Stimulated activated CD4-positive, alpha-beta T cell treated with anti-CD3 and anti-CD28 coated beads, Interleukin-2, amount 100 ng/mL, for 4 hours (primary cell): ENCODE measurements at places on chromosomes 4 and X.

GRCh38 chrX:87489071-87489470 is 28.5 kb upstream of the KLHL4 start:
- no peak for DNase-seq

GRCh38 chr4:163404580-163404979 is 60.9 kb downstream of the NPY5R start:
- DNase-seq = no peak

GRCh38 chrX:68345025-68345424 is 88.3 kb downstream of the OPHN1 start:
- DNase-seq = no peak

- no peak for DNase-seq
Measured at GRCh38 chrX:54633641-54634040, 103.6 kb downstream of the GNL3L start.

DNA sequence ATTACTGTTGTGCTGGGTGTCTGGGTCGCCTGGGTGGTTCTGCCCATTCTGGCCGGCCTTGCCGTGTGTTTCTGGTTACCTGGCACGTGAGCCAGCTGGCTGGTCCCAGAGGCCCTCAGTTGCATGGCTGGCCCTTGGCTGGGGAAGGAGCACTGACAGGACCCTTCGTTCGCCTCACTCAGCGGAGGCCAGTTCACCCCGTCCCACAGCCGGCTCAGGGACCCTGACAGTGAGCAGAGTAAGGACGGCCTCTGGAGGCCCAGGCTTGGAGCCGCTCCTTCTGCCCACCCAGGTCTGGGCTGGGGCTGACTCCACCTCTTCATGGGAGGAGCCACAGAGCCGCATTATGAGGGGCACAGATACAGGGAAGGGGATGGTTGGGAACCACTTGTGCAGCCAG is 20.3 kb upstream of the HGFAC start:
- no peak for DNase-seq

DNA sequence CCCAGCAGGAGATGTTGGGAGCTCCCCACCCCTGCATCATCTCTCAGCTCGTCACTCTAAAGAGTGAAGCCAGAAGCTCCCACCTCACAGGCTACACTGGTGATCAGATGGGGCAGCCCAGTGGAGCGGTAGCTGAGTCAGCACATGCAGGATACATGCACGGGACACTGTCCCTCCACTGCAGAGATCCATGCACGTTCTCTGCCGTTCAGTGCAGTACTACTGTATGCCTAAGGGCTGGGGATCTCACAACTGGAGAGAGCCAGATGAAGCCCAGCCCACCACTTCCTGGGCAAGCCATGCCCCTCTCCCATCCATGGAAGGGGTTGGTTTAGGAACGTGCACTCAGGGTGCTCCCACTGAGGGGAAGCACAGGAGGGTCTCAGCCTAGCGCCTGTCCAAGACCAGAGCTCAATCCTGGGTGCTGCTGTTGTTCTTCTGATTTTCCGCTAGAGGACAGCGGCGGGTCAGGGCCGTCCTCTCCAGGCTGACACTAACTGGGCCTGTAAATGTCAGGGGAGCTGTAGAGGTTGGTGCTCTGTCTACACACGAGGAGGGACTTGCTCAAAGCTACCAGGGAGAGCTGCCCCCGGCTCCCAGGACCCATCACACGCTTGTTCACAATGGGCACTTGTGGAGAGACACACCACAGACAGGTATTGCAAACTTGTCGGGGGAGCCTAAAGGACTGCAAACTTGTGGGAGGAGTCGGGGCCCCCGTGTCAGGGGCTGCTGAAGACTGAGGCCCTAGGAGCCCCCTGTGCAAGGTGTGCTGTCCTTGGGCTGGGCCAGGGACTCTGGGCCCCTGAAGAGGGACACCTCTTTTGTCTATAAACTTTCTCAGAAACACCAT is 18.2 kb upstream of the ABLIM2 start:
- DNase-seq = peak; percentile 28

DNA sequence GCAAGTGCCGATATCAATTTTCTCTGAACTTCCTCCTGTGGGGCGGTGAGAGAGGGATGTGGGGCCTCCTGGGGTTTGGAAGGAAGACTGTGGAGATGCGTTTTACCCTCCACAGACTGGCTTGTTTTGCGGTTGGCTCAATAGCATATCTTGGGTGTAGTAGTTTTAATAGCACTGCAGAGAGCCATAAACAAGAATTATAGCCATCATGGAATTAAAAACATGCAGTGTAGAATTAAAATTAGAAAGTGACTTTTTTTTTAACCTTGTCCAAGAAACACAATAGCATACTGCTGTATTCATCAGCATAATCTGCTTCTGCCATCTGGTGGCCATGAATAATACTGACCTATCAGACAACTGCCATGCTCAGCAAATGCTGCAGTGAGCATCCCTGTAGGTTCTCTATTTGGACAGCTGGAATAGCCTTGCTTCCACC is 47.3 kb upstream of the SCML1 start:
- DNase-seq = peak; percentile 10

DNA sequence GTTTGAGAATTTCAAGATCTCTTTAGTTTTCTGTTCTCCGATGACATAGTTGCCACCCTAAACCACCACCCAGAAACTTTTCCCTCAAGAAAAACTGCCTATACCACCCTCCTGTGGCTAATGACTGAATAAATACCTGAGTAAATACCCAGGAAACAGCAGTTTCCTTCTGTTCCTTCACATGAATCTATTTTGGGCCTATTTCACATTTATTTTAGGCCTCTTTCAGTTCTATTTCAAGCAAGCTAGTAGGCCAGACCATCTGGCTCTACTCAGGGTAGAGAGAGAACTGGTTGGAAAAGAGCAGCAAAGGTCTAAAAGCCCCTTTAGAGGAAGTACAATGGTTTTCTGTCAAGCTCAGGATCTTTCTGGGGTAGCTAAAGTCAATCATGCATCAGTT is 23.4 kb downstream of the ARHGEF9 start:
- DNase-seq = no peak

DNA sequence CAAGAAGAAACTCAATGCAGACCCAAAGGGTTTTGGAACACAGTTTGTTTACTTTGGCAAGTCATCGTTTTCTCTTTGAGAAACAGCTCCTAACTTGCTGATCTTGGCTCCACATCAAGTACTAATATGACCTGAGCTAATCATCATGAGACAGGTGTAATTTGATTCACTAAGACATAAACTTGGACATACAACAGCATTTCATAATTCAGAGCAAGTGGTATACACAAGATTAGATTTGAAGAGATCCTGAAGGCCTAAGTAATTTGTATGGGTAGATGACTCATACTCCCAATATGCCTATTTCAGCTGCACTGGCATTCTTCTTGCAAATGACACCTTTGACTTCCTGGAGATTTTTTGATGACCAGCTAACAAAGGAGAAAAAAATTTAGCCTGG is 1521.7 kb downstream of the RPA4 start:
- DNase-seq = no peak

DNA sequence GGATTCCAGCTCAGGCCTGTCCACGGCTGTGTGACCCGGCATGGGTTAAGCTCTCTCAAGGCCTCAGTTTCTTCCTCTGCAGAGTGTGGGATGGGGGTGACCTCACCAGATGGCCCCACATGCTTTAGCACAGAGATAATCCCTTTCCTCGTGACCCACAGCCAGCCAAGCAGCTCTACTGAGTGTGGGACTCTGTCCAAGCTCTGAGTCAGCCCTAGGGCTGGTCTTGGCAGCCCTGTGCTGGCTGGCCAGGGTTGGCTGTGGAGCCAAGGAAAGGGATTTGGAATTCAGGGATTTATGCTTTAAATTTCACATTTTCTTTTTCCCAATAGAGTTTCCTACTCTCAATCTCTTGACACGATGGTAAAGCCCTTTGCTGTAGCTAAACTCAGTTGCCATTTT is 19.7 kb upstream of the SPON2 start:
- DNase-seq = no peak

DNA sequence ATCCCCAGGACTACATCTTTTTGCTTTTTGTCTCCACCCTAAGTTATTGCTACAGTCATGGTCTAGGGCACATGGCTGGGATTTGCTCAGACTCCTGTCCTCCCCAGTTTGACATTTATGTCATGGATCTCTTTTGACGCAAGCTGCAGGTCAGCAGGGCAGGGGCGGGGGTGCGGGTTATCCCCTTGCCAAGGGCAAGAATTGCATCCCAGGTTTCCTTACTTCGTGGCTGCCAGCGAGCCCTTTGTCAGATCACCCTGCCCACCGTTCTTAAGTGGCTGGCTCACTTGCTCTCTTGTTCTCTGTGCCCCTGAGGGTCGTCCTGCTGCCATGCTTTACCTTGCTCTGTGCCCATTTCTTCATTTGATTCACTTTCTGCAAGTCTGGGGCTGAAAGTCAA is 21.1 kb upstream of the UBA1 start:
- no peak for DNase-seq

DNA sequence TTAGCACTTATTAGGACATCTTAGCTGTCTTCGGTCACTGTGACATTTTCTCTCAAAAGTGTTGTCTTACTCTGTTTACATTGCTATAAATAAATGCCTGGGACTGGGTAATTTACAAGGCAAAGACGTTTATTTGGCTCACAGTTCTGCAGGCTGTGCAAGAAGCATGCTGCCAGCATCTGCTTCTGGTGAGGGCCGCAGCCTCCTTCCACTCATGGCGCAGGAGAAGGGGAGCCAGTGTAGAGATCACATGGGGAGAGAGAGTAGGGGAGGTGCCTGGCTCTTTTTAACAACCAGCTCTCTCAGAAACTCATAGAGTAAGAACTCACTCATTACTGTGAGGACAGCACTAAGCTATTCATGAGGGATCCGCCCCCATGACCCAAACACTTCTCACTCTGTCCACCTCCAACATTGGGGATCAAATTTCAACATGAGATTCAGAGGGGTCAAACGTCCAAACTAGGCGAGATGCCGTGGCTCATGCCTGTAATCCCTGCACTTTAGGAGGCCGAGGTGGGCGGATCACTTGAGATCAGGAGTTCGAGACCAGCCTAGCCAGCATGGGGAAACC is 43.5 kb upstream of the HERC6 start:
- DNase-seq = no peak

DNA sequence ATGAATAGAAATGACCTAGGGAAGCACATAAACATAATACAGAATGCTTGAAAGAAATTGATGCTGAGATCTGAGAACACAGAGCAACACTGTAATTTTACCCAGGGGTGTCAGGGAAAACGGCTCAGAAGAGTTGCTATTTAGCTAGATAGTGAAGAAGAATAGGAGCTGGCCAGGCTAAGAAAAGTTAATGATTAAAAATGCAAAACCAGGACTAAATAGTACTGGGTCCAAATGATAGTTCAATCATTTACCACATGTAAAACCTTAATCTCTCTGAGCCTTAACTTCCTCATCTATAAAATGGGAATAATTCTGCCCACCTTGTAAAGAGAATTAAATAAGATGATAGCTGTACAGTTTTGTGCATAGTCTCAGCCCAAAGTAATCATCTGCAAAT is 97.1 kb downstream of the PARM1 start:
- no peak for DNase-seq

- no peak for DNase-seq
Measured at GRCh38 chrX:11329021-11329420, 35.8 kb downstream of the AMELX start.

GRCh38 chr4:41146196-41146595 is 68.1 kb downstream of the APBB2 start:
- no peak for DNase-seq

DNA sequence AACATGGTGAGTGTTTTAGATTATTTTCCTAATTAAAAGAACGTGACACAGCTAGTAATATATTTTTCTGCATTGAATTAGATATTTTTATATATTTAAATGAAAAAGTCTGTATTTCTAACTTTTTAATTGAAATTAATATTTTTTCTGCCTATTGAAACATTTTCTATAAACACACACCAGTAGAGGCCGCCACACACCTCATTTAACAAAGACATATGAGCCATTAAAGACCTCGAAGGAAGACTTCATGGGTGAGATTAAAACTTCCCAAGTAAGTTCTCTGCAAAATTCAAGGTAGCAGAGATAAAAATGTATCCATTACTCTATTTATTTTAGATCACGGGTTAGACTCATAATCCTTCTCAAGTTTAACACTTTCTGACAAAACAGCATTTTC is 8.3 kb downstream of the SLITRK2 start:
- DNase-seq = no peak

GRCh38 chr4:173214231-173214630 is 45.6 kb downstream of the GALNT7 start:
- DNase-seq = no peak

- DNase-seq = no peak
Measured at GRCh38 chrX:102765217-102765616, 44.7 kb downstream of the GPRASP3 start.

GRCh38 chr4:147160908-147161513 is 215.3 kb upstream of the TTC29 start:
- no peak for DNase-seq

DNA sequence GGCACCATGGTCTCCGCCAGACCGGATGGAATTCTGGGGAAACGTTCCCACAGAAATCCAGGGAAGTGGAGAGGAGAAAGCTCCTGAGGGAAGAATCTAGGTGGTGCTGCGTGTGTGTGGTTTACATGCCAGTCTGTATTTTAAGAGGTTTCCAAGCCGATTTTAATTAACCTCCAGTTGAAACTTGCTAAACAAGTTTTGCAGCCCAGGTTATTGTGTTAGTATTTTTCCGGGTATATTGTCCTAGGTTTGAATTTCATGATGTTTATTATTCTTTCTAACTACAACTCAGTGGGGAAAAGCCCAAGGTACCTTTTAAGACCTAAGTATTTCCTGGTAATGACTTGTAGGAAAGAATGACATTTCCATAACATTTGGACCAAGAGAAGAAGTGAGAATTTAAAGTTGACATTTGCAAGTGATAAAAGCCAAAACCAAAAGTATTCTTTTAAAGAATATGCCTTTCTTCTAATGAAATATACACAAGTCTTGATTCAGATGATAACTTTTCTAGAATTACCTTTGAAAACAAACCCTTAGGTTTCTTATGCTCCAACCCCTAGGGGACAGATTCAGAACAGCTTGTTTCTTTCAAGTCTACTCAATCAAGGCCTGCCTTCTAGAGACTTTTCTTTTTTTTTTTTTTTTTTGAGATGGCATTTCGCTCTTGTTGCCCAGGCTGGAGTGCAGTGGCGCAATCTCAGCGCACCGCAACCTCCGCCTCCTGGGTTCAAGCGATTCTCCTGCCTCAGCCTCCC is 14.6 kb downstream of the SAT1 start:
- DNase-seq = no peak

DNA sequence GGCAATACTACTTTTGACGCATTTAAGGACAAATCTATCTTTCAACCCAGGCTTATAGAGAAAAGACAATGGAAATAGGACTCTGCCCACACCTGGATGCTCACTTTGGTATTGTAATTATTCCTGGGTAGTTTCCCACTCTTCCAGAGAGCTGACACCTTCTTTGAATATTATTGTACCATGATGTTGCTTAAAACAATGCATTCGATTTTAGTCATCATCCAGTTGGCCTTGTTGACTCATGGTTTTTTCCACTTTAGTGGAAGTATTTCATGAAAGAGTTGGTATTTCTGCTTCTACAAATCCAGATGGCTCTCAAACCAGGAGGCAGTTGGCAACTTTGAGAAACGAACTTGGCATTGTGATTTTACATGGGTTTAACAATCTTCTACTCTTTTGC is 124.2 kb downstream of the ENOX2 start:
- DNase-seq = no peak

DNA sequence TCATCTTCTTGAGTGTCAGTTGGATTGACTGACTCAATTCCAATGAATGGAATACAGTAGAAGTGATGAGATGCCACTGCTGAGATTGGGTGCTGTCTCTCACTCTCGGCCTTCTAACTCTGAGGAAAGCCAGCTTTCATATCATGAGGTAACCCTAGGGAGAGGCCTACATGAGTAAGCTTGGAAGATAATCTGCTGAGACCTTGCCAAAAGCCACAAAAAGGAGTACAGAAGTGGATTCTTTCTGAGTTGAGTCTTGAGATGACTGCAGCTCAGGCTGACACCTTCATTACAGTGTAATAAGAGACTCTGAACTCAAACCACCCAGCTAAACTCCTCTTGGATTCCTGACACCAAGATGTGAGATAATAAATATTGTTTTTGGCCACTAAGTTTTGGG is 537.4 kb upstream of the MAGEB18 start:
- no peak for DNase-seq
